NCI-H1092 (cell line): ENCODE measurements at places on chromosomes 16 and 17.

GRCh38 chr17:4587803-4588202 lies 3.5 kb downstream of the SMTNL2 start:
- no peak for DNase-seq

GRCh38 chr17:28045304-28045703 lies 2.8 kb downstream of the NLK start:
- no peak for DNase-seq

DNA sequence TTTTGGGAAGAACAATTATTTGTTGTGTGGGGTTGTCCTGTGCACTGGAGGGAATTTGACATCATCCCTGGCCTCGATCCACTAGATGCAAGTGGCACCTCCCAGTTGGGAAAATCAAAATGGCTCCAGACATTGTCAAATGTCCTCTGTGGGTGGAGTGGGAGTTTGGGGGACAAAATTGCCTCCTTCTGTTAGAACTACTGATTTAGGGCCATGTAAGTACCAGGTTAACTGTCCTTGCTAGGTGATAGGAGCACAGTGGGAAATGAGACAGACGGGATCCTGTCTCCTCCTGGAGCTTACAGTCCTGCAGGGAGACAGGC lies 56.8 kb downstream of the ARHGAP23 start:
- DNase-seq: no peak

DNA sequence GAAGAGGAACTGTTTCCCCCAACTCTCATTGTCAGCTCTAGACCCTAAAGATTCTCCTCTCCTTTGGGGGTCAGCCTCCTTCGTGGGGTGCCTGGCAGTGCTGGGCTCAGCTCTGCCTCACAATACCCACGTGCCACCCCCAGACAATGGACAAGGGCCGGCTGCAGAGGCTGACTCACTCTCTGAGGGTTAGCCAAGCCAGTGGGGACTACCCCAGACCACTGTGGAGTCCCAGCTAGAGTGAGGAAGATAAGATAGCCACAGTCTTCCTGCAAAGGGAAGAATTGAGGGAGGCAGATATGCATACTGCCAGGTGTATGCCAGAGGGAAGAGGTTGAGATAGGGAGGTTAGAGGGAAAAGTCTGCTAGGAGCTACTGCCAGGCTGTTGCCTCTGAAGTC lies 13.5 kb upstream of the MTMR4 start:
- DNase-seq: no peak
